MCF 10A (cell line): ENCODE measurements at places on chromosomes 7 and 10. TPM values are rescaled to one million over a fixed set of nuclear protein-coding genes. Genes with fewer than 3 reads are reported as not detected.

GRCh38 chr10:124296121-124296812 is 122.5 kb downstream of the OAT start:
- no peaks in the 10 kb centered on the region for H3K36me3 ChIP-seq
- H3K4me3 ChIP-seq: no peak overlapping the region
- DNase-seq: peak; percentile 42
- no peak overlapping the region for H3K27ac ChIP-seq
- no peaks in the 10 kb centered on the region for H3K27me3 ChIP-seq

- no peak for DNase-seq
- peaks cover 6% of the 10 kb centered on the region for H3K4me1 ChIP-seq
- H3K27ac ChIP-seq: no peak overlapping the region
- H3K4me3 ChIP-seq: no peak overlapping the region
- H3K27me3 ChIP-seq: no peaks in the 10 kb centered on the region
These were observed 548.5 kb upstream of the NRP1 start for GRCh38 chr10:33882996-33883395.

DNA sequence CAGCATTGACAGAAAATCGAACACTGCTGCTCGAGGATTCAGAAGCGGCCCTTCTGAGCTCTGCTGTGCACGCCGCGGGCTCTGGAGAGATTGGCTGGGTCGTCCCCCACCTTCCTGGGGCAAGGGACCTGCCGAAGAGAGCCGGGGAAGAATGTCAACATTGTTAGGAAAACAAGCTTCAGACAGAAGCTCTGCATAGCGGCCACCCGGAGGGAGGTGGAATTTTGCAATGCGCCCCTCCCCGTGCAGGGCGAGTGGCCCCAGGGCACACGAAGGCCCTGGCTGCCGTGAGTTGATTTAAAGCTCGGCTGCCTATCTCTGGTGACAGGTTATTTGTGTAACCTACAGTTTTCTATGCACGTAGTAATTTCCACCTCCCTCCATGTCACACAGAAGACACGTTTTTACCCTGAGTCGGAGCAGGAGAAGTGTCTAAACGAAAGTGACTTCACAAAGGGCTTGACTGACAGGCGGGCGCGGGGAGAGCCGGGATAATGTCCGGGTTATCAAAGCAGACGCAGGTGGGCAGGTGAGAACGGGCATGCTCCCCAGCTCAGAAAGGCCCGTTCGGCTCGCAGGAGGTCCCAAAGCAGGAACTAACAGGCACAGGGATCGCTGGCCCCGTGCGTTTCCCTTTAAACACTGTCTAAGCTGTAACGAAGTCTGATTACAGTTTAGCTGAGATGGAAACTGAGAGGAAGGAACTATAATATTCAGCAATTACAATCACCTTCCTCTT is 84.6 kb downstream of the PDGFA start:
- H3K4me1 ChIP-seq: peaks cover 10% of the 10 kb centered on the region
- H3K27me3 ChIP-seq: no peaks in the 10 kb centered on the region
- no peak for DNase-seq

DNA sequence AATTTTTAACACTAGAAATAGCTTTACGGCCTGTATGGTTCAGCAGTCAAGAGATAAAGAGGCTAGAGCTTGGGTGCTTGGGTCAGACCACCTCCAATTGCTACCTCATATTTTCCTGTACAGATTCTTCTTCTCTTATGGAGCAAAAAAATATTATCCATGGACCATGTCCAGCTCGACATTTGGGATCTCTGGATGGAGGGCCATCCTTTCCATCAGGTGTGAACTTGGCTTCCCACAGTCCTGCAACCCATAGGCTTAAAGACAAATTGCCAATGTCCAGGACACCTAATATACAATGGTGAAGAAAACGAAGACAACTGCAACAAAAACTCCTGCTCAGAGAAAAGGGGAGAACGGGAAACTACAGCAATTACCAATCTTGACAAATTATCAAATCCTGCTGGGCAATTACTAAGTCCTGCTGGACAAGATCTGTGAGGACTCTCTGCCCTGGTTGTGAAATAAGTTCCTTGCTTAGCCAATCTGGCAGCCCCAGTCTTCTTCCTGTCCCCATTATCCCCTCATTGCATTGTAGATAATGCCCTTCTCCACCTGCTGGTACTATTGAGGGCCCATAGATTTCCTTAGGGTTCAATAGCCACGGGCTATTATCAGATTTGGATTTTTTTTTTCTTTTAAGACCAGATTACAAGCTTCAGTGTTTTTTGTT is 42.0 kb upstream of the BRAF start:
- H3K4me3 ChIP-seq: no peak overlapping the region
- no peaks in the 10 kb centered on the region for H3K36me3 ChIP-seq
- no peak for DNase-seq
- peaks cover 13% of the 10 kb centered on the region for H3K27me3 ChIP-seq
- no peak overlapping the region for H3K27ac ChIP-seq
- H3K4me1 ChIP-seq: no peaks in the 10 kb centered on the region

The ASIC3 gene
- 3.9 and 8.8 TPM in 2 replicates for total RNA-seq

The ECHDC3 gene
- total RNA-seq: 21.7 and 25.5 TPM in 2 replicates
